Mammary epithelial cell (primary cell): ENCODE measurements at places on chromosomes 6 and 20. TPM values are rescaled to one million over a fixed set of nuclear protein-coding genes. Genes with fewer than 3 reads are reported as not detected.

DNA sequence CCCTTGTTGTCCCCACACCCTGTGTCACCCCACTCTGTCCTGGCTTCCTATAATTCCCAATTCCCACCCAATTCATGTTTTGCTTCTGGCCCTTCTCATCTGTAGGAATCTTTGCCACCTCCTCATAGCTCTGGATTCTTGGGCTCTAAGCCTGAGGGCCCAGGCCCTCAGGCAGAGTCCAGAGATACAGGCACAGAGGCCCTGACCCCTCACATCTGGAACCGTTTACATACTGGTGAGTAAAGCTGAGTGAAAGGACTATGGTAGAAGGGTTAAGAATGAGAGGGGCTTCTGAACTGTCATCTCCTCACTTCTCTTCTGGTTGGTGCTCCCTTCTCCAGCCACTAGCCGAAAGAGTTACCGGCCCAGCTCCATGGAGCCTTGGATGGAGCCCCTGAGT, 13.6 kb downstream of the PRRC2A start:
- no peak for DNase-seq

GRCh38 chr6:163823577-163823976, 409.1 kb downstream of the QKI start:
- DNase-seq: no peak

Gene JPH2
- polyA plus RNA-seq: 6.8 TPM

GRCh38 chr6:137970368-137970767, 103.3 kb downstream of the TNFAIP3 start:
- DNase-seq: no peak

DNA sequence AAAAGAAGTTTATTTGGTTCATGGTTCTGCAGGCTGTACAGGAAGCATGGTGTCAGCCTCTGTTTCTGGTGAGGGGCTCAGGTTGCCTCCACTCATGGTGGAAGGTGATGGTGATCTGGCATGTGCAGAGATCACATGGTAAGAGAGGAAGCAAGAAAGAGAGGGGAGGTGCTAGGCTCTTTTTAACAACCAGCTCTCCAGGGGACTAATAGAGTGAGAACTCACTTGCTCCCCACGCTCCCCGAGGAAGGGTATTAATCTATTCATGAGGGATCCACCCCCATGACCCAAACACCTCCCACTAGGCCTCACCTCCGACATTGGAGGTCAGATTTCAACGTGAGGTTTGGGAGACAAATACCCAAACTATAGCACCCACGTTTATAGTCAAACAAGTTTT, 4.0 kb upstream of the GJB7 start:
- no peak for DNase-seq

- peak; percentile 15 for DNase-seq
These were observed 201.7 kb upstream of the SASH1 start for GRCh38 chr6:148140772-148141557.

Gene UNC5CL
- polyA plus RNA-seq: 0.19 TPM

GRCh38 chr6:169780571-169781091, 29.2 kb downstream of the ERMARD start:
- no peak for DNase-seq

DNA sequence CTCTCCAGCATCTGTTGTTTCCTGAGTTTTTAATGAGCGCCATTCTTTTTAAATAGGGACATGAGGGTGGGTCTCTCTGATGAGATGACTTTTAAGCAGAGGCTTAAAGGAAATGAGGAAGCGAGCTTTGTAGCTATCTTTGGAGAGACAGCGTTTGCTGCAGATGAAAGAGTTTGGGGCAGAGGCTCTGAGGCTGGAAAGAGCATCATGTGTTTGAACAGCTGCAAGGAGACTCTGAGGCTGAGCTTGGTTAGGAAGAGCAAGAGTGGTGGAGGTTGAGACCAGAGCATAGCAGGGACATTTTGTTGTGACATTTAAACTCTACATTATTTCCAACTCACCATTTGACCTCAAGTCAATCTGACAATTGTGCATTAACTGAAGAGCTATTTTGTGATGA, 38.3 kb upstream of the TMX4 start:
- DNase-seq: no peak

Gene VWA7
- 0.80 TPM for polyA plus RNA-seq

Gene HLA-DQA1
- polyA plus RNA-seq: not detected

DNA sequence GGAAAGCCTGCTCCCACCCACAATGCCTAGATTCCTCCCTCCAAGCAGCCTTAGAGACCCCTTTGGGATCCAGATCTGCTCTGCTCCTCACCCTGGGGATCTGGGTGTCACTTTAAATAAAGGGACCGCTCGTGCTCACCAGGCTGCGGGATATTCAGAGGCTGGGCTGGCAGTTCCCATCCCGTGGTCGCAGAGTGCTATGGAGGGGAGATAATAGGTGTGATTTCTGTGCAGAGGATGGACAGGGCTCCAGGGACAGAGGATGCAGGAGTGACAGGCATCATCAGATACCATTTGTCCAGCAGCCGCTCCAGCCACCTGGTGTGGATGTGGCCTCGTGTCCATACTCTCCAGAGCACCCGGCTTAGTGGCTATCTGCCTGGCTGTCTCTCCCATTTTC, 415.9 kb upstream of the SULF2 start:
- no peak for DNase-seq

- DNase-seq: peak; percentile 86
These were observed 174.0 kb downstream of the BCKDHB start for GRCh38 chr6:80280262-80281010.

Gene ACSS1
- polyA plus RNA-seq: 2.2 TPM

GRCh38 chr6:143110996-143111395, 50.3 kb downstream of the AIG1 start:
- no peak for DNase-seq

- no peak for DNase-seq
These were observed 31.3 kb downstream of the RAB22A start for GRCh38 chr20:58340853-58341252.

DNA sequence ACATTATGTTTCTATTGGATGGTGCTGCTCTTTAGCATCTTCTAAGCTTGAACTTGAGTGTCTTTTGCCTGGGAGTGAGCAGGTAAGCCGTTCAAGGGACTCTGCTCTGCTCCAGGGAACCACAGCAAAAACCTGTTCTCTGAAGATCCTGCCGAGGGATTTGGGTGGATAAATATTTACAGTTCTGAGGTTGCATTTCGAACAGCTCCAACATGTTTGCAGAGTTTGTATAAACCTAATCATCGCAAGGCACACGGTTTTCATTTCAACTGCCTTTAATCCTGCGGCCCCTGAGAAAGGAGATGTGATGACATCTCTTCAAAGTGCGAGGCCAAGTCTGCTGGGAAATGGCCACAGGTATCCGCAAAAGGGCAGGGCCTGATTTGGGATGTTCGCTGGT, 293.4 kb downstream of the TFAP2C start:
- DNase-seq: no peak

GRCh38 chr20:56391596-56392131, 351 bp downstream of the AURKA start:
- no peak for DNase-seq

Gene HRH3
- not detected for polyA plus RNA-seq

DNA sequence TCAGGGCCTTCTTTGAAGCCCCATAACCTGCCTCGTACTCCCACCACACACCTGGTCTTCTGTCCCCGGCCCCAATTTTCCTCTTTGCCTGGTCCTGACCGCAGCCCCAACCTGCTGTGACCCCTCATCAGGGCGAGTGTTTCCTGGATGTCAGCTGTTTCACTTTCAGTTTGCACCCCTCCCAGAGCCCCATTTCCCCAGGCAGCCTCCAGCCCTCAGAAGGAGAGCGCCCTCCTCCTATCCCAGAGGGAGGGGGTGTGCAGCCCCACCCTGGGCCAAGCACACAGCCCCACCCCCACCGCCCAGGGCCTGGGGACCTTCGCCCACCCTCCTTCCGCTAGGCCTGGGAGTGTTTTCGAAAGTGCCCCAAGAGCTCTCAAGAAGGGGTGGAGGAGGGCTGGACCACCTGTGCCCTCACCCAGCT, 1.5 kb downstream of the BAK1 start:
- DNase-seq: no peak

Gene TAGAP
- polyA plus RNA-seq: 0.11 TPM

Gene PM20D2
- 4.6 TPM for polyA plus RNA-seq

- DNase-seq: no peak
These were observed 22.4 kb downstream of the MANEA start for GRCh38 chr6:95599706-95600105.

- DNase-seq: peak; percentile 76
These were observed 68.4 kb downstream of the ID4 start for GRCh38 chr6:19905584-19905983.

DNA sequence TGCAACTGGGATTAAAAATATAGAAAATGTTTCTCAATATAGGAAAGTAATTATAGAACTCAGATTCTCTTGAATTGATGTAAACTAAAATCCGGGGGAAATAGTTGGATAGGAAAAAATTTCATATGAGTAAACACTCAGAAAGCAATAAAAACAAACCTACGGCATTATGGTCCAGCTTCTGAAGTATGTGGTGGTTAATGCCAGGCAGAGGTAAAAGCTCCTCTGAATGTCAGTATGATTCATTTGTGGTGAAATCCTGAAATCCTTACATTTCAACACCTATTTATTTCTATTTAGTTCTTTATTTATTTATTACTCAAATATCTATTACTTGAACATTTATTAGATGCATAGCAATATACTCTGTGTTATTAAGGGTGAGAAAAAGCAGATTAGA, 145.1 kb downstream of the RIMS1 start:
- peak; percentile 56 for DNase-seq

DNA sequence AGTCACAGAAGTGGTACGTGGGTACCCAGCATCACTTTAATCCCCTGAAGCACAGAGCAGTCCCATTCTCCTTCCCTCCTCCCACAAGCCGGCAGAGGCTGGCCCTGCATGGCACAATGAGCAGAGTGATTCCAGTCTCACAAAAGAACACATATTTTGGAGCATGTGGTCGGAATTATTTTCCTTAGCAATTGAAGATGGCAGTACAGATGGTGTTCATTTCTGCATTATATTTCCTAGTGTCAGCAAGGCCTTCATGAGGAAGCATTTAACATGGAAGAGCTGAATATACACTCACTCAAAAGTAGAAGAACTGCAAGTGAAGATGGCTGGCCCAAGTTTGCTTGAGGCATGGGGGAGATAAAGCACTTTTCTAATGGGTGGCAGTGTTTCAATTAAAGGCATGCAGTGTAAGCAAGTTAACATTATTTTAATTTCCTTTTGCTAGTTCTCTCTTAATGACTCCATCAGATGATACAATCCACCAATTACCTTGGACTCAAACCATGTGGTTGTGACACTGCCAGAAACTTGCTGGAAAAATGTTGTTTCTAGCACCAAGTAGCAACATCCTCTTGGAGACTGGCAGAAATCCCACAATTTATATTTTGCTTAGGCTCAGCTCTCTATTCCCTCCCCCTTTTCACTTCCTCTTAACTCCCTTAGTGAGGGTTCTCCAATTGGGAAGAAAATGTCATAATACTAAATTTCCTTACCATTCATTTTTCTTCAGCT, 74.4 kb downstream of the ARHGAP18 start:
- no peak for DNase-seq

Gene FOXS1
- polyA plus RNA-seq: not detected

Gene GINS1
- 13.0 TPM for polyA plus RNA-seq

DNA sequence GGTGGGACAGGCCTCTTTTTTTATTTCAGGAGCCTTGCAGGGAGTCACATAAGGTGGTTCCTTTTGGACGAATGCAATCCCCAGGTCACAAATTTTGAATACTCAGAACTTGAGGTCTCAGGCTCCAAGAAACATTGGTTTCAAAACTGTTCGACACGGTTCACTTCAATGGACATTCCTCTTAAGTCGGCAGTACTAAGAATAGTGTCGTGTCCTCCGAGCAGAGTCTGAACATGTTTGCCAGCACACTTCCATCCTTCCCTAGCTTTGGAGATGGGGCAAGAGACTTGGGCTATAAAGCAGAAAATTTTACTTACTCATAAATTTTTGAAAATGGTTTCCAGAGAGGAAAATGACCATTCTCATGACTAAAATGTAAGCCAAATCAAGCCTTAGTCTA, 265.4 kb downstream of the THBS2 start:
- DNase-seq: no peak

Gene TGM2
- polyA plus RNA-seq: 98.1 TPM

DNA sequence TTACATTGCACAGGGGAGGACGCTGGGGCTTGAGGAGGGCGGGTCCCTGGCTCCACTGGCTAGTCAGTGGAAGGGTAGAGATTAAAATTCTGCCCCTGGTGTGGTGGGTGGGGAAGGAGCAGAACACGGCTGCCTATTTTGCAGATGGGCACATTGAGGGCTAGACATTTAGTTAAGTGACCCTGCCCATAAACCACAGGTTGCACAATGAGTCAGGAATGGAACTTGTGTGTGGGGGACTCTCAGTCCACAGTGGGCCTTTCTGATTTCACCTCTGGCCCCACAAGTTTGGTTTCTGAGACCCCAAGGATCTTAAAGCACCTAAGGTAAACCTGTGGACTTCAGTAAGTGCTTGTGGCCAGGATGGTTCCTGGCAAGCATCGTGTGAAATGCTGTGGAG, 22.0 kb upstream of the CCDC167 start:
- no peak for DNase-seq

DNA sequence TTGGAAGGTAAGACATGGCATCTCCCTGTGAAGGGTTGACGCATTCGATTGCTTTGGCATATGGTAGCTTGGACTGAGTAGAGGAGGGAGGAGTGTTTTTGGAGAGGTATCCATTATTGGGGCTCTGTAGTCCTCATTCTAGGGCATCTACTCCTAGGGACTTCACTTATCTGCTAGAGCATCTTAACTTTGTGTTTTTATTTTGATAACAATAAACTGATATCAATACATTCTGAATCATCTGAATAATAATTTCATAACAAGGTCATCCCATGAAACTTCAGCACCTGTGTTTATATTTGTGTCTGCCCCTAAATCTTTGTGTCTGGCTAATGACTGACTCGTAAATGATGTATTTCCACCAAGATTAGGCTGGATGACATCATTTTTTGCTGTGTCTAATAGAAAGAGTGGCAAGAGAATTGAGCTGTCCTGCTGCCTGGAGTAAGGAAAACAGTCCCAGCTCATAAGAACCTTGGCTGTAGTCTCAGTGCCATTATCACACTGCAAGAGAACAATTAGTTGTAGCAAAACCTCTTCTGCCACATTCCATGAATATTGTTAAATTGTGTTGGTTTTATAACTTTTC, 288.5 kb downstream of the PRL start:
- no peak for DNase-seq

Gene MICAL1
- 18.3 TPM for polyA plus RNA-seq

DNA sequence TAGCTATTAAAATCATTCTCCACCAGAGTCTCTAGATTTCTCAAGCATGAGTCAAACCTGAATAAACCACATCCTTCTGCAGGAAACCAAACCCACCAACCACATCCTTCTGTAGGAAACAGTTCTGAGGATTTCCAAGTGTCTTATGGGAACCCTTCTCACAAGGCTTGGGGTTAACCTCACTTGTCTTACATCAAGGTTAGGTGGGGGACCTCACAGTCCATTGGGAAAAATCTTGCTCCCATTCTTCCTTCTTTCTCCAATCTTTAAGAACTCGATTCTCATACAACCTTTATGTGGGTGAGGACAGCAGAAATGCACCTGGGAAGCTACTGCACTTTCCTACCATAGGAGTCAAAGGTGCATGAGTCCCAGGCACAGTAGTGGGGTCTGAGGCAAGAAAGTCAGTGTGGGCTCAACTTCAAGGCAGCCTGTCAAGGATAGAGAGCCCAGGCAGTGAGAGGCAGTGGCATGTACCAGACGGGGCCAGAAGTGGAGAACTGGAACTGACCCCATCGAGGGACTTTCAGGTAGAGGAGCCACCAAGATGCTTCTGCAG, 114.5 kb downstream of the SLC22A3 start:
- peak; percentile 82 for DNase-seq

Gene NXT1
- 39.2 TPM for polyA plus RNA-seq
